Activated T-cell treated with anti-CD3 and anti-CD28 coated beads, Interleukin-2, amount 50 U/mL, for 24 hours (primary cell): ENCODE measurements at places on chromosomes 16 and 17.

DNA sequence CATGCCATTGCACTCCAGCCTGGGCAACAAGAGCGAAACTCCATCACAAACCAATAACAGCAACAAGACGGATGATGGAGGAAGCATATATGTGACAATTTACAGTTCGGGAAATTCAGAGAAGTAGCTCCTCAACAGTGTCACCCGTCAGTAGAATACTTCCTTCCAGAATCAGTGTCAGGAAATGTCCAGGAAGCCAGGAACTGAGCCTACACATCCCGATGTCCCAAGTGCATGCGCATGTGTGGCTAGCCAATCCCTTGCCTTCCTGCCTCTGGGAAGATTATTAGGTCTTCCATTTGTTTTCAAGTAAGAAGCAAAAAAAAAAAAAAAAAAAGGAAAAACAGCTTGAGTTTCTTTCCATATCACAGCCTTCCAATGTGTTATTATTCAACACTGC, 1.4 kb upstream of the PITPNC1 start:
- no peak for DNase-seq

- DNase-seq, result no peak
Observed at GRCh38 chr17:46881015-46881414, 29.6 kb downstream of the WNT9B start.

DNA sequence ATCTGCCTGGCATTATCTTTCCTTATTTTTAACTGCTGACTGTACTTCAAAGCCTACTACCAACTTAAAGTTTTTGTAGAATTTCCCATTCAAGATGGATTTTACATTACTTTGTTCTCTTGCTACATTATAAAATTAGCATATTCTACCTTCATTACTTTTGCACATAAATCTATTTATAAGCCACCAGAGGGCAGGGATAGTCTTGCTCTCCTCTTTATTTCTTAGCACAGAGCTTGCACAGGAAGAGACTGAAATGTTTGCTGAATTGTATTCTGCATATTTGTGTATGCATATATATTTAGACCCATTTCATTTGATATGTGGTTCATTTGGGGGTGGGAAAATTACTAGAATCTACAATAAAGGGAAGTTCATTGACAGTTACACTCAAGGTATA, 108.0 kb downstream of the SKAP1 start:
- DNase-seq, result no peak

- DNase-seq, result no peak
Observed at GRCh38 chr17:16463358-16464302, 28.4 kb downstream of the LRRC75A start.

GRCh38 chr17:15351478-15351840, 10.1 kb upstream of the TEKT3 start:
- no peak for DNase-seq

DNA sequence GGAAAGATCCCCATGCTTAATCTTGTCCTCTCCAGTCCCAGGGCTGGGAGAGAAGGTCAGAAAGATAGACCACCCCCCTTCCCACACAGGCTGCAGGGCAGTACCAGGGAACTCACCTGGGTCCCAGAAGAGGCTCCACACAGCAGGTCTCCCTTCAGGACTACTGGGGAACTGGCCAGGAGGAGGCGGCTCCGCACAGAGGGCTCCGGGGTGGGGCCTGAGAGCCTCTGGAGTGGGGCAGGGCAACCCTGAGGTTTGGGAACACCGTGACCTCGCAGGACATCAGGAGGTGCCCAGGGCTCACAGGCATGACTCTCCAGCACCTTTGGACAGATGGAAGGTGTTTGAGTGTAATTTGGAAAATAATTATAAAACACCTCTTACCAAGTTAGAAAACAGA, 11.0 kb downstream of the ABCA3 start:
- no peak for DNase-seq

DNA sequence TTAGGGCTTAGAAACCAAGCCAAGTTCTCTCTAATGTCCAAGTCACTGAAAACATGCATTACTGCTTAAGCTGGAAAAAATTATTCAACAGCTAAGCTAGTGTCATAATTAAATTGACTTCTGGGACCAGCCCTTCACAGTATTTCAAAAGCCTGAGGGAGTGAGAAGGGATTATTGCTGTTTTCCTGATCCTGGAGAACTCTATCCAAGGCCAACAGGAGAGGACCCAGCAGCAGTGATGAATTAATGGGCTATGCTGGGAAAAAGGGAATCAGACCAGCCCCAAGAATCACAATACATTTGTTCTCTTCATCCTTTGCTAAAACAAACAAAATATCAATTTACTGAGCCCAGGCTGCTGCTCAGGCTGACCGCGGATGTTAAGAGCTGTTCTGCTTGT, 34.5 kb upstream of the CLEC3A start:
- no peak for DNase-seq

DNA sequence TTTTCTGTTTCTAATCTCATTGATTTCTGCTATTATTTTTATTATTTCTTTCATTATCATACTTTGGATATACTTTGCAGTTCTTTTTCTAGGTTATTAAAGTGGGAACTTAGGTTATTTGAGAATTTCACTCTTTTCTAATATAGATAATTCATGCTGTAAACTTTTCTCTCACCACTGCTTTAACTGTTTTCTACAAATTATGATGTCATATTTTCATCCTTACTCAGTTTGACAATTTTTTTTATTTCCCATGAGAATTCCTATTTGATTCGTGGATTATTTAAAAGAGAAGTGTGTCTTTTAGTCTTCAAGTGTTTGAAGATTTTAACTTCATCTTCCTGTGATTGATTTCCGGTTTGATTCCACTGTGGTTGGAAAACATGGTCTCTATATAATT, 336.8 kb upstream of the SALL1 start:
- DNase-seq, result no peak

DNA sequence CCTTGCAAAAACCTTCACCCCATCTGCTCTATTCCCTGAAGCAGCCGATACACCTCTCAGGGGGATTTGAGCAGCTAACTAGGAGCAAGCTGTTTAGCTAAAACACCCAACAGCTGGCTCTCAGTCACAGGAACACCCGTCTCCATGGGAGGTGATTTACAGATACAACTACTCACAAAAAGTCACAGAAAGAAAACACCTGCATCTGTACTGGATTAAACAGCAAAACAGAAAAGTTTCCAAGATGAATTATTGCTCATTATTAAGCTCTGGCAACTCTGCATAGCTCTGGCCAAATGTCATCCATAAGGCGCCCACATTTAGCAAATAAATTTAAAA, 22.3 kb downstream of the GJC1 start:
- no peak for DNase-seq

- DNase-seq, result no peak
Observed at GRCh38 chr16:80117556-80118130, 423.1 kb upstream of the DYNLRB2 start.

DNA sequence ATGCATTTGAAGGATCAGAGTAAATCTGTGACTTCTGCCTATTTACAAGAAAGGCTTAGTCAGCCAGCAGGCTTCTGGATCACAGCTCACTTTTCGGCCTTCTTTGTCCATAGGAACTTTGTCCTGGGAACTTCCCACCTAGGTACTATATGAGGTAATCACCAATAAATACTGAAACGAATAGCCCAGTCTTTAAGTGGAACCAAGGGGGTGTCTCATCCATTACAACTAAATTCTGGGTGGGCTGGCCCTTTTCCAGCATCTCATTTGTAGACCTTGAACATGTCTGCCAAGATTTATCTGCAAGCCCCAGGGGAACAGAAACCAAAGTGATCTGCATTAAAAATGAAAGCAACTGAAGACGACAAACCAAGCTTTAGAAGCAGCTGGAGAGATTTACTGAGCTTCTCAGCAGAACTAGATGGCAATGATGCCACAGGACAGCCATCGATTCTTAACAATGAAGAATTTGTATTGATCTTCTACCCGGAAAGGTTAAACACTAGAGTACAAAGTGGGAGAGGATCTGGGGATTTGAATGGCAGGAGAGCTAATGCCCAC, 55.5 kb downstream of the SNX11 start:
- no peak for DNase-seq

DNA sequence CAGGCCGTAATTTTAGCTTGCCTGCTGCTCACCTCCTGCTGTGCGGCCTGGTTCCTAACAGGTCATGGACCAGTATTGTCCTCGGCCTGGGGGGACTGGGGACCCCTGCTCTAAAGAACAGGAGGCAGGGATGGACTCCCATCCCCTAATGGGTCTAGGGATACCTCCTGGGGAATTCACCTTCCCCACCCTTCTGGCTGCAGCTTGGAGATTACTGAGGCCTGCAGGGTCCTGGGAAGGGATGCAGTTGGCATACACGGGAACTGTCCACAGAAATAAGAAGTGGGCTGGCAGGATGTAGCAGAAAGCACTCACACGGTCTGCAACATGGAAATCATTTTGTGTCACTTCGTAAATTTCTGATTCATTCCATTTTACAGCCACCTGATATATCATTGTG, 123.0 kb downstream of the C16orf95 start:
- DNase-seq, result no peak
